ENCODE measurements at places on chromosomes 5 and 9. TPM values are rescaled to one million over a fixed set of nuclear protein-coding genes. Genes with fewer than 3 reads are reported as not detected.

The VAV2 gene
- total RNA-seq, result 41.3 TPM

The PCDH1 gene
- total RNA-seq, result 27.0 TPM

The BARHL1 gene
- total RNA-seq, result not detected

The ERAP2 gene
- 10.9 TPM for total RNA-seq

The SLC1A3 gene
- 243 TPM for total RNA-seq

The APBA1 gene
- total RNA-seq, result 29.0 TPM

The WDR38 gene
- total RNA-seq, result not detected

The PPP3R2 gene
- not detected for total RNA-seq

The ARID3C gene
- total RNA-seq, result not detected

The LCN9 gene
- not detected for total RNA-seq

The PCAT7 gene
- total RNA-seq, result not detected

The NFIB gene
- total RNA-seq, result 159 TPM

The DMRTA1 gene
- 0.62 TPM for total RNA-seq

The MAP1B gene
- 593 TPM for total RNA-seq

Measured in occipital lobe (tissue), 3 donors.